ENCODE measurements at places on chromosomes 11 and 22.

- DNase-seq = no peak
Measured at GRCh38 chr11:37544491-37544890, 946.5 kb upstream of the RAG2 start.

DNA sequence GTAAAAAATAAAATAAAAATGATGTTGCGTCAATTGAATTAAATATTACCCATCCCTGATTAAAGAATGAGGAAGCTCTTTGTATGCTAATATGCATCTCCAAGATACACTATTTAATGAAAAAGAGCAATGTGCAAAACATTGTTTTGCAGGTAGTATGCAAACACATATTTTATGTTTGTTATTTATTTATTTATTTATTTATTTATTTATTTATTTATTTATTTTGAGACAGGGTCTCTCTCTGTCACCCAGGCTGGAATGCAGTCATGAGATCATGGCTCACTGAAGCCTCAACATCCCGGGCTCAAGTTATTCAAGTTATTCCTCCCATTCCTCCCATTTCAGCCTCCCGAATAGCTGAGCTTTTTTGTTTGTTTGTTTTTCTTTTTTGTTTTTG, 7.2 kb upstream of the CHST1 start:
- no peak for DNase-seq

- DNase-seq = peak; percentile 72
Measured at GRCh38 chr22:36201630-36202319, at the start of gene APOL4. Gene APOL4, minus strand, starts transcription at chr22:36201809. Its CDS starts 75 bp downstream, at chr22:36201734.

GRCh38 chr11:32576456-32576855, 7.2 kb upstream of the EIF3M start:
- no peak for DNase-seq

GRCh38 chr22:40194656-40195055, 16.9 kb downstream of the TNRC6B start:
- no peak for DNase-seq

GRCh38 chr11:122199661-122200060, 83.6 kb upstream of the BLID start:
- no peak for DNase-seq

DNA sequence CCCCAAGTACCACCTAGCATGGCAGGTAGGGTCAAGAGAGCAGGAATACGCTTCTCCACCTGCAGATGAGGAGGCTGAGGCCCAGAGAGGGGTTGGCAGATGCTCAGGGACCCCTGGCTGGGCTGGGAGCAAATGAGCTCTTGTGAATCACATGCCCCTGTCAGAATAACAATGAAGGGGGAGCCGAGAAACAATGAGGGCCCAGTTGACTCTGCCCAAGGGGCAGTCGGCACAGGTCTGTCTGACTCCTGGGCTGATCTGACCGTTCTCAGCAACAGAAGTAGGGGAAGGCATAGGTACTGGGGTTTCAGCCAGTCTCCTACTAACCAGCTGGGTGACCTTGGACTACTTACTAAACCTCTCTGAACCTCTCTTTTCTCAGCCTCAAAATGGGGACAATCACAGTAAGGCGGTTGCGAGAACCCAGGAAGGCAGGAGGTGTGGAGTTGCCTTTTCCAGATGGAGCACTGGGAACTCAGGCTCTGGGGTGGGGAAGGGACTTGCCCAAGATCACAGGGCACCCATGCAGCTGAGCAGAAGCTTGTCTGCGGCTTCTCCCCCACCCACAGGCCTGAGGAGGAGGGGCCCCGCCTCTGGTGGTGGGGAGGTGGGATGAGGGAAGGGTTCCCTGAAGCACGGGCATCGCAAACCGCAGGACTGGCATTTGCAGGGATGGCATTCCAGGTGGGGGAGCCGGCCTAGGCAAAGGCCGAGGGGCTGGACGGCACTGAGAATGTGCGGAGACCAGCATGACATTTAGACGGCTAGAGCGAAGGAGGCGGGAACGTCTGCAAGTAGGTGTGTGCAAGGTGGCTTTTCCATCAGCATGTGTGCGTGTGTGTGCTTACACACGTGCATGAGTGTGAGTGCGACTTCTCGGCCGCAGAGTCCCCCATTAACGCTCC, 163.0 kb downstream of the MN1 start:
- DNase-seq = no peak

- no peak for DNase-seq
Measured at GRCh38 chr11:20342347-20343141, 21.0 kb upstream of the HTATIP2 start.

- DNase-seq = no peak
Measured at GRCh38 chr11:5277807-5278382, 8.2 kb upstream of the HBE1 start.

DNA sequence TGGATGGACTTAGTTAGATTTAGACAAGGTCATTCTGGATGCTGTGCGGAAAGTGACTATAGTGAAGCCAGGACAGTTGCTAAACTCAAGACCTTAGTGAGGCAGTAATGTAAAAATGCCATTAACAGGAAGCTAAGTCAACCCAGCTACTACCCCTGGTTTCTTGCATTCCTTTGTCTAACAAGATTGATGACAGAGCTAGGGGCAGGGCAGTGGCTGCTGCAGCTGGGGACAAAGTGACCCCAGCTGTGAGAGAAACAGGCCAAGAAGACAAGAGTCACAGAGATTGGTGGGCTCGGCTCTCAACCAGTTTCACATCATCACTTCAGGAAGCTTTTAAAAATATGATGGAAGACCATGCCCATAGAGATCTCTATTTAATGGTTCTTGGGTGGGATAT, 110.4 kb upstream of the POU2AF2 start:
- DNase-seq = no peak

- no peak for DNase-seq
Measured at GRCh38 chr11:61509043-61510029, 787 bp downstream of the LRRC10B start.

DNA sequence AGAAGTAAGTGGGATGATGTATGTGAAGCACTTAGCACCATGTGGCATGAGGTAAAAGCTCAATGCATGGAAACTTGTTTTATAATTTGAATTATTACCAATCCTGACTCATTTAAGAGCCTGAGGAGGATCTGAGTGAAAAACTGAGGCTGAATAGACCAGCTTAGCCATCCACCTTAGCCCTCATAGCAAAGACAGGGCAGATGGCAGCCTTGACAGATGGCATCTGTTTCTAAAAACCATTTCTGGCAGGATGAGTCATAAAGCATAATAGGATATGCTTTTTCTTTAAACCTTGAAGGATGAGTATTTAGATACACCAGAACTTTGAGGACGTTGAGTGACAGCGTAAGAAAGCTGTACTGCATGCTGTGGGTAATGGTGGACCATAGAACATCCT, 61.0 kb upstream of the NAV2 start:
- no peak for DNase-seq

Measured in AML-193 (cell line).